ENCODE measurements at places on chromosomes 2 and 18. TPM values are rescaled to one million over a fixed set of nuclear protein-coding genes. Genes with fewer than 3 reads are reported as not detected.

The PRKAG3 gene
- 9.9 TPM for total RNA-seq

The DSG1 gene
- total RNA-seq: not detected

The LOXHD1 gene
- total RNA-seq: 1.6 TPM

The BOLL gene
- 2.6 TPM for total RNA-seq

Data from skeletal muscle tissue (tissue), 5 donors.